GM12892 (cell line): ENCODE measurements at places on chromosomes 16 and 17.

- DNase-seq = no peak
Observed at GRCh38 chr17:57666201-57666870, 78.8 kb downstream of the CCDC182 start.

DNA sequence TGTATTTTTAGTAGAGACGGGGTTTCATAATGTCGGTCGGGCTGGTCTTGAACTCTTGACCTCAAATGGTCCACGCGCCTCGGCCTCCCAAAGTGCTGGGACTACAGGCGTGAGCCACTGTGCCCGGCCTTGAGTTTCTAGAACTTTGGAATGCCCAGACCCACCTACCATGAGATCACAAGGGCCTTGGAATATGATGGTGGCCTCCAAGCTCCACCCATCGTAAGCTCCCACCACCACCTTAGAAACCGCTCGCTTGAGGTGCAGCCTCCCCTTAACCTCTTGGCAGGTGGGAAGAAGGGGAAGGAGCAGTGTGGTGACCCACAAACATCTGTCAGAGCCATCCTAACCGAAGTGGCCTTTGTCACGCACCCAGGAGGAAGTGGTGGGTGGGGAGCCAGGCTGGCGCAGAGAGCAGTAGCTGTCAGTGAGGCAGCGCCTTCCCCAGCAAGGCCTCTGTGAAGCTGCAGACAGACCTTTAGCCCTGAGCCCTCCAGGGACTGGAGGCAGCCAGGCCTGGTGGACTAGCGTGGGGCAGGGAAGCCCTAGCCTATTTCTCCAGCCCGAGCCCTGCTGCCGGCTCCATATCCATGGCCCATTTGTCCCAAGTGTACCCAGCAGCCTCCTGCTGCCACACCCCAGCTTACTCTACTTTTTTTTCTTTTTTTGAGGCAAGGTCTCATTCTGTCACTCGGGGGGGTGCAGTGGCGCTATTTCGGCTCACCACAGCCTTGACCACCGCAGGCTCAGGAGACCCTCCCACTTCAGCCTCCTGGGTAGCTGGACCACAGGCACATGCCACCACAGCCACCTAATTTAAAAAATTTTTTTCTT lies 13.1 kb upstream of the SEPHS2 start:
- peak; percentile 56 for DNase-seq

GRCh38 chr17:79746889-79747507 lies 16.3 kb downstream of the ENPP7 start:
- no peak for DNase-seq

- DNase-seq = no peak
Observed at GRCh38 chr17:82932518-82933310, 92.9 kb upstream of the ZNF750 start.

- DNase-seq = peak; percentile 80
Observed at GRCh38 chr16:77273-77806, 685 bp upstream of the MPG start.

- no peak for DNase-seq
Observed at GRCh38 chr17:80358861-80359260, 56.1 kb upstream of the ENDOV start.

GRCh38 chr17:50203604-50204345 lies 2.3 kb upstream of the COL1A1 start:
- DNase-seq = no peak

DNA sequence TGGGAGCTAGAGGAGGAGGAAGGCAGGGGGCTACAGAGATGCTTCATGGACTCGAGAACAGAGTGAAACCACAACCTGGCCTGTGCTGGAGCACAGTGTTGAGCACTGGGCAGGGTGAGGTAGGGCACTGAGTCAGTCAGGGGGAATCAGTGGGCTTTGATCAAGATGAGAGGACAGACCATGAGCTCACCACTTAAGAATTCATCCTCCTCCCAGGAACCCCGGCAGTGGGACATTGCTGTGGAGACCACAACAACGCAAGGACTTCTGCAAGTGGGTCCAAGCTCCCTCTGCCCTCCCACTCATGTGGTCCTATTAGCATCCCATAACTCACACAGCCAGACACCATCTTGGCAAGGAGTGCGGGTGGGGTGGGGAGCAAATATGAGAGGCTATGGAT lies 1.7 kb upstream of the CES5A start:
- DNase-seq = no peak

DNA sequence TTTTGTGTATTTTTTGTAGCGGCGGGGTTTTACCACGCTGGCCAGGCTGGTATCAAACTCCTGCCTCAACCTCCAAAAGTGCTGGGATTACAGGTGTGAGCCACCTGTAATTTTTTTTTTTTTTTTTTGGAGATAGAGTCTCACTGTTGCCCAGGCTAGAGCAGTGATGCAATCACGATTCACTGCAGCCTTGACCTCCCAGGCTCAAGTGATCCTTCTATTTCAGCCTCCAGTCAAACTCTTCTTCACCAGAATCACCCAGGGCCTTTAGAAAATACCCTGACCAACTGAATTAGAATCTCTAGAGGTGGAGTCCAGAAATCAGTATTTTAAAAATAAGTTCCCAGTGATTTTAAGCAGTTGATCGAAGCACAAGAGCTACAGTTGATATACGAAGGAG lies 12.5 kb downstream of the HSPB9 start:
- no peak for DNase-seq

- DNase-seq = no peak
Observed at GRCh38 chr16:81522108-81522701, 77.6 kb downstream of the CMIP start.
